ENCODE measurements at places on chromosomes 2 and 18.

DNA sequence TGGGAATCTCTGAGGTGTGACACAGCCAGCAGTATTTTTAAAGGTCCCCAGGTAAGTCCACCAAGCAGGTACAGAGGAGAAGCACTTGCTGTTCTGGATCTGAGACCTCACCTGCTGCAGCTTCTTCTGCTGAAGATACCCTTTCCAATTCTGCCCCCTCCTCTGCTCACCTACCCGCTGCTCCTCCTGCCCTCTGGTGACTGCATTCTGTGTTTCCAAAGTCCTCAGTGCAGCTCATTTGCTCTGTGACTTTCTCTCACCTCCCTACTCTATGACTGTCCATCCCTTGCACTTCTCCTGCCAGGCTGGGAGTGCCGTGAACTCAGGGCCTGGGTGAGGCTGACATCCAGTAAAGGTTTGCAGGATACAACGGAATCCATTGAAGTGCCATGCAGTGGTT, 205.2 kb upstream of the LYPD1 start:
- DNase-seq = no peak

DNA sequence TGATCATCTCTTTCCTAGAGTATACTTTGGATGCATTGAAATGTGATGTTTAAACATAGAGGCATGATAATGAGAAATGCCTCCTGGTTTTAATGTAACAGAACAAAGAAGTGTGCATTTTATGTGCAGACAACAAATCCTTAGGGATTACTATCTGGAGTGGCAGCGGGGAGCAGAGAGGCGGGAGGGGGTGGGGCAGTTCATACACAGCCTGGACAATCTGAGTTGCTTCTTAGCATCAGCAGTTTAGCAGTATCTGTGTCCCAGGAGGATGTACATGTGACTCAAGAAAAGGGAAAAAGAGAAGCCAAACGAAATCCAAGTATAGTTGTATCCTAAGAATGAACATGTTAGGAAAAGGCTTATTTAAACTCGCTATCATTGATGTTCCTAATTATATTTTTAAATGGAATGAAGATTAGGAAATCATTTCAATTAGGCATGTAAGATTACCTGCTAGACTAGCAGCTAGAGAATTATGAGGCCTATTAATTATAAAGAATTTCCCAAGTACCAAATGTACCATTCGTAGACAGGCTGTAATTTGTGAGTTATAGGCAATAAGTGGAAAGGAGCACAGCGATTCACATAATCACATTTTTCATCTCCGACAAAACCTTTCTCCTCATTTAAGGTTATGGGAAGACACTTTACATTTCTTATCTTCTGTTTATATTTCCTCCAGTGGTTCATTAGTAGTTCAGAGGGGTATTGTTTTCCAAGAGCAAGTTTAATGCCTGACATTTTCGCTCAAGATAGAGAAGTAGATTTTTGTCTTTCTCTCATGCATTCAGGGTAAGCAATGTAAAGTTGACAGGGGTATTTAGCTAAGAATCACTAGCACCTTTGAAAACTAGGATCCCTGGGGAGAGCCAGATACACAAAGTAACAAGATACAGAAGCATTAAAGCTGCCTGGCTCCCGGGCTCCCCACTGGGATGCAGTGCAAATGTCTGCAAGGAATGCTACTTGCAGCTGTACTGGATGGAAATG, 141.3 kb upstream of the NOSTRIN start:
- no peak for DNase-seq

DNA sequence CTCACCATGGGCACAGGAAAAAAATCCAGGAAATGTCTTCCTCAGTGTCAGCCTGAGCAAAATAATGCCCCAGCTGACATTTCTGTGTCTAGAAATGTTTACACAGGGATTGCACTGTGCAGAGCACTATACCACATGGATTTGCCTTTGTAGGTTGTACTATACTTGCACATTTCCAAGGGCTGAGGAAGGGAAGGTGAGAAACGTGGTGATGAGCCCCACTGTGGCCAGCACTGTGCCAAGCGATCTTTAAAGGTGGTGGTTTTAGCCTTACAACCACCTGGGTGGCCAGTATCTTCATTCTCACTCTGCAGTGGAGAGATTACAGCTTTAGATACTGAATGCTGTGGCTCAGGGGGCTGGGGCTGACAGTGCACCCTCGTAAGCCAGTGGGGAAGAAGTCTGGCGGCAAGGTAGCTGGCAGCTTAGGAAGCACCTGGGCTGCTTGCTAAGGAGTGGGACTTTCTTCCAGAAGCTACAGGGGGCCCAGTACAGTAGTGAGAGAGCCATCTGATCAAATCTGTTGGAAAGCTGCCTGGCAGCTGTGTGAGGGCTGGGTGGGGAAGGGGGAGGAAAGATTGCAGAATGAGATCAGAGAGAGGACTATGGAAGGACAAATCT, 81.4 kb upstream of the MSH2 start:
- DNase-seq = no peak

DNA sequence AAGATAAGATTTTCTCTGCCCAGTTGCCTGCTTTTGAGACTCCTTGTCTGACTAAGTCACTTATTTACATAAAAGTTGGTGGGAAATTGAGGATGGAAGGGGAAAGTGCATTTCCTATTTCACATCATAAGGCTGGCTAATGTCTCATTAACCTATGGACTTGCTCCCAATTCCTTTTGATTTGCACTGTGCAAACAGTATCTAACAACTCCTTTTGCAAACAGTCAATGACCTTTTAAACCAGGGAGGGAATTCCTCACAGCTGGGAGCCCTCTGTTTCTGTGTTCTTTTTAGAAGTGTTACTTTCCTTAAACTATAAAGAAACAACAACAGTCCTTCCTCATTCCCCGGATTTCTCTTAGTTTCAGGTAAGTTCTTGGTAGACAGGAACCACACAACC, 272.8 kb downstream of the RND3 start:
- DNase-seq = no peak

DNA sequence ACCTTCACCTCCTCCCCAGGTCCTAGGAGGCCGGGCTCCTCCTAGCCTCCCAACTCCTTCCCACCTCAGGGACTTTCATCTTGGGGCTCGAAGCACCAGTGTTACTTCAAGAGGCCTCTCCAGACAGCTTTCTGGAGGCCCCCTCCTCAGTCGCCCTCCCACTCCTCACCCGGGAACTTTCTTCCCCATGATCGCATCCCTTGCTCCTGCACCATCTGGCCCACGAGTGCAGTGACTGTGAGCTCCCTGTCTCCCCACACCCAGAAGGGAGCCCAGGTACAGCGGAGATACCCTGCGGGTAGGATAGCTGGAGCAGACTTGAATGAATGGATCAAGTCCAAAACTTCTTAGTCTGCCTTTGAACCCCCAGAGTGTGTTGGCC, 6.1 kb downstream of the ERFE start:
- DNase-seq = no peak
